Activated naive CD8-positive, alpha-beta T cell treated with anti-CD3 and anti-CD28 coated beads for 36 hours (primary cell): ENCODE measurements at places on chromosomes 3 and 15.

- no peak for DNase-seq
Measured at GRCh38 chr15:42071717-42072116, 22.6 kb downstream of the PLA2G4D start.

DNA sequence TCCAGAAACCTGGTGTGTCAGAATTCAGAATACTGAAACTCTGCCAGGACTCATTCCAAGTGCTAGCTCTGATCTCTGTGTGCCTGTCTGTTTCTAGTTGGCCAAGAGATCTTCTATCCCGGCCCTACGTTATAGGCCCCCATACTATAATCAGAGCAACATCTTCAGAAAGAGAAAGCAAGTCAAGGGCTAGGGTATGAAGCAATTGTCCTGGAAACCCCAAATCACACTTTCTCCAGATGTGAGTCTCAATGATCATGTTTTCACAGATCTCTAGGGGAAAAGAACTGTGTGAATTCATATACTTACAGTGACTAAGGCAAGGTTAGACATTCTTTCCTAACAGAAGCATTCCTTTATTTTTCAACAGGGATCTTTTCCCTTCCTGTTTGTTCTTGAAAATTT is 309.7 kb downstream of the SLC9A9 start:
- DNase-seq, result no peak

- no peak for DNase-seq
Measured at GRCh38 chr3:10305331-10305902, 12.7 kb upstream of the GHRL start.

GRCh38 chr15:62124176-62124972 is 40.7 kb downstream of the C2CD4B start:
- DNase-seq, result no peak

GRCh38 chr15:58666957-58667356 is 82.5 kb downstream of the ADAM10 start:
- no peak for DNase-seq

- DNase-seq, result no peak
Measured at GRCh38 chr3:150583028-150583427, 20.1 kb upstream of the SELENOT start.

GRCh38 chr15:36484038-36484778 is 95.2 kb upstream of the CDIN1 start:
- no peak for DNase-seq

- no peak for DNase-seq
Measured at GRCh38 chr3:108292905-108293328, 3.4 kb upstream of the HHLA2 start.

- DNase-seq, result no peak
Measured at GRCh38 chr3:34065901-34066300, 267.5 kb downstream of the PDCD6IP start.

GRCh38 chr3:177251755-177252154 is 54.5 kb upstream of the TBL1XR1 start:
- DNase-seq, result no peak

DNA sequence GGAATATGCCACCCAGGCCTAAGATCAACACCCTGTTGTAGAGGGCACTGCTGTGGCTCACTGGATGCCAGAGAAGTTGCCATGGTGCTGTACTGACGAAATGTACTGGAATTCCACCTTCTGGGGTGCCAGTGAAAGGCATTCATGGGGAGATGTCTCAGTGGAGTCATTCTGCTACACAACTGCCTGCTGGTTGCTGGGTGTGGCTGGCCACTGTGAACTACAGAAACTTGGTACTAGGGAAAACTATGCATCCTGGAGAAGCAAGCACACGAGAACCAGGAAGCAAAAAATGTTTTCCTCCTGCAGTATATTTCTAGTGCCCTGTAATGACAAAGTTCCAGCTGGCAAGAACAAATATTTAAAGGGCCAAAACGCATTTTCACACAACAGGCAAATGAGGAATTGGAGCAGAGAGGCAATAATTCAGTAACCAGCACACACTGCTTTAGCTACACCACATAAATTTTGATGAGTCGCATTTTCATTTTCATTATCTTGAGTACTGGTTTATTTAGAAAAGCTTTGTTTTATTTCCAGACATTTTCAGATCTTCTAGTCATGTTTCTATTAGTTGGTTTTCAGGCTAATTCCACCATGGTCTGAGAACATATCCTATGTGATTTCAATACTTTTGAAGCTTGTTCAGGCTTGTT is 18.3 kb upstream of the RFX7 start:
- DNase-seq, result no peak

GRCh38 chr15:81117581-81117980 is 16.5 kb upstream of the CFAP161 start:
- DNase-seq, result no peak

DNA sequence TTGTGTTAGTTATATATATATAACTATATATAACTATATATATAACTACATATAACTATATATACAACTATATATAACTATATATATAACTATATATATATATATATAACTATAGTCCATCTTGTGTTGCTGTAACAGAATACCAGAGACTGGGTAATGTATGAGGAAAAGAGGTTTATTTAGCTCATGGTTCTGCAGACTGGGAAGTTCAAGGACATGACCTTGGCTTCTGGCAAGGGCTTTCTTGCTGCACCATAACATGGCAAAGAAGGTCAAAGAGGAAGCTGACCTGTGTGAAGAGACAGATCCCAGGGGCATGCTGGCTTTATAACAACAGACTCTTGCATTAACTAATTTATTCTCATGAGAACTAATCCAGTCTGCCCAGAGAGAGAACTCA is 27.6 kb downstream of the KBTBD12 start:
- DNase-seq, result no peak

DNA sequence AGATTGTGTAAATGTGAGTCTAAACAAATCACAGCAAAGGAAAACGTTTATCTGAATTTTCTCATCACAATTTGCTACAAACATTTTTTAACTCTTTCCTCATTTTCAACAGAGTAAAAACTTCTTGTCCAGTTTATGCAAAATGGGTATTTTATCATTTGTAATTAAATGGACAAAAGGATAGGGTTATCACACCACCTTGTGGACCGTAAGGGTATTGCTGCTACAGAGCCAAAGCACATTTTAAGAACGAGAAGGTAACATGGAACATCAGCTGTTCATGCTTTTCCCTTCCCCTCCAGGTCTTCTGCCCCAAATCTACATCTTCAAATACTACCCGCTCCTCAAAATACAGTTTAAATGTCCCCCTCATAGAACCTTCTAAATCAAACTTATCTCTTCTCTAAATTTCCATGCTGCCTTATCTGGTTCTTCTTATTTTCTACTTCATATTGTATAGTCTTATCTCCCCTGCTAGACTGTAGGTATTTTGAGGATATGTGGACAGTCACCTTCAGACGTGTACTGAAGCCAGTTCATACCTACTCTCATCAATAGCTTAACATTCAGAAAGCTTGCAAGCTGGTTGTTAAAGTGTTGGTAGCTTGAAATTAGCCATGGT is 12.8 kb upstream of the SETMAR start:
- DNase-seq, result peak; percentile 11

DNA sequence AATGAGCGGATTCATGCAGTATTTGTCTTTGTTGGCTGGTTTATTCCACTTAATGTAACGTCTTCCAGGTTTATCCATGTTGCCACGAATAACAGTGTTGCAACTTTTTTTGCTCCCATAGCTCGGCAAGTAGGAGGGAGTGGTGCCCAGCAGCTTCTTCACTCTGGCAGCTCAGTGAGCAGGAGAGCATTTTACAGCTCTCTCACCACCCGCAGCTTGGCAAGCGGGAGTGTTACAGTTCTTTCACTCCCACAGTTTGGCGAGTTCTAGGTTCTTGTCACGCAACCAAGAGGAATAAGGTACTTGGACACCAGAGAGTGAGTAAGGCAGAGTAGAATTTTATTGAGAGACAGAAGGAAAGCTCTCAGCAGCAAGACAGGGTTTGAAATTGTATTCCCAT is 935.2 kb downstream of the TBL1XR1 start:
- DNase-seq, result no peak

DNA sequence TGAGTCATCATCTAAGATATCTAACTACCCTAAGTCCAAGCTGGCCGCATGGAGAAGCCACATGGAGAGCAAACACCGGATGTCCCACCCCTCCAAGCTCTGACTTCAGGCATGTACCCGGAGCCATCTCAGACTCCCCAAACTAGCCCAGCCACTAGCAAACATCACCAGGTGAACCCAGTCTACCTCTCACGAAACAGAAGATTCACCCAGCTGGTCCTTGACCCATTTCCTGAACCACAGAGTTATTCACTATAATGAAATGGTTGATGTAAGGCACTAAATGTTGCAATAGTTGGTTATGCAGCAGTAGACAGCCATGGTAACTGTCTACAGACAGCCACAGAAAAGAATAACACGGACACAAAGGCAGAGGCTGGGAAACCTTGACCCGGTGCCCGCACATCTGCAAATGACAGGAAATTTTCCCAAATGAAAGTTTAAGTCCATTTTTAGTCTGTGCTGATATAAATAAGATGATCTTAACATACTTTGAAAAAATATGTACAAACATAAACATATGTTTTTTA is 265.5 kb upstream of the ATP10A start:
- no peak for DNase-seq

DNA sequence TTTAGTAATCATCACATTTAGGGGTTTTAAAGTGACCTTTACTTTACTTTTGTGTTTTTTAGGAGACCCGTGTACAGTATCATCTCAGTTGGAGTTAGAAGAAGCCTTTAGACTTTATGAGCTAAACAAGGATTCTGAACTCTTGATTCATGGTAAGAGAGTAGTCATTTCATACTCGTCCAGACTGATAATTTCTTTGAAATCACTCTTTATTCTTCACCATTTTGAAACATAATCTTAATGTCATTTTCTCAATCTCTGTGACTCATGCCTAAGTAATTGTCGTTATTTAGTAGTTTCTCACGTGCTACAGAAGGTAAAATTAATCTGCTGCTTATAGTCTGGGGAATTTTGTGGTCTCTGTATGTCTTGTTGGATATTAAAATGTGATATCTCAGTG is 37.7 kb downstream of the PRKCI start:
- no peak for DNase-seq

GRCh38 chr3:72120806-72121778 is 336.1 kb upstream of the PROK2 start:
- DNase-seq, result no peak

- no peak for DNase-seq
Measured at GRCh38 chr3:14691239-14691638, 16.3 kb downstream of the C3orf20 start.

GRCh38 chr3:179513862-179514261 is 48.9 kb upstream of the ACTL6A start:
- no peak for DNase-seq

GRCh38 chr15:66765478-66766281 is 63.6 kb downstream of the SMAD6 start:
- no peak for DNase-seq

DNA sequence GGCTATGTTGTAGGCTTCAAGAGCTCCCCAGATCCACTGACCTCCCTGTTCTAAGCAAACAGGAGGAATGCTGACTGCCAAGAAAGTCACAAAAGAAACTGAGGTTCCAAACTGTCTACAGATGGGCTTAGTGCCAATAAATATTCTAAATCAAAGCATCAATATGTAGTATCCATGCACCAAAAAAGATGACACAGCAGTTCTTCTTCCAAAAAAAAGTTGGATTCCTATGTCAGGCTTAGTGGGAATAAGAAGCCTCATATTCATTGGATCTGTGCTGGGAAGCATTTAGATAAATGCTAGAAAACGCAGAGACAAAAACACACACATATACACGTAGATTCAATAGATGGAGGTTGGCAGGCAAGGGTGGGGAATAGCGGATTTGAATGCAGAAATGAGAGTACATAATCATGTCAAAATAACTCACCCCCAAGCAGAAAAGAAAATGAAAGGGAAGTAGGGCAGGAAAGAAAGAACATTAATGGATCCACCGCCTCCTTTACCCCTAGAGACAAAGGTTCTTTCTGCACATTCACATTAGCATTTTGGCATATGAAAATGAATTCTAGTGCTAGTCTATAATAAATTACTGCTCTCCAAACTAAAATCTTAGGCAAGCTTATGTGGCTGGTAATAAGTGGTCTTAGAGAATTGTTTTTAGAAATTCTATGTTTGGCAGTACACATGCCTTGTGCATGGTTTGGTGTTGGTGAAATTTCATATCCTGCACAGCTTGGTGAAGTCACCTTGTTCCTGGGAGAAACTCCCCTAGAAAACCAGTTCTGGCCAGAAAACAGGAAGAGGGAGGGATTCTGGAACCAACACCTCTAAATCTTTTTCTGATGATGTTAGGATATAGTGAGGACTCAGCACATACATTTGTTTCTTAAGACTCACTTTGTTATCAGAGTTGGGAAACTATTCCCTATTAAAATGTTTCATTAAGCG is 283.4 kb downstream of the LSAMP start:
- DNase-seq, result no peak

GRCh38 chr3:94272016-94272415 is 209.2 kb downstream of the NSUN3 start:
- no peak for DNase-seq

DNA sequence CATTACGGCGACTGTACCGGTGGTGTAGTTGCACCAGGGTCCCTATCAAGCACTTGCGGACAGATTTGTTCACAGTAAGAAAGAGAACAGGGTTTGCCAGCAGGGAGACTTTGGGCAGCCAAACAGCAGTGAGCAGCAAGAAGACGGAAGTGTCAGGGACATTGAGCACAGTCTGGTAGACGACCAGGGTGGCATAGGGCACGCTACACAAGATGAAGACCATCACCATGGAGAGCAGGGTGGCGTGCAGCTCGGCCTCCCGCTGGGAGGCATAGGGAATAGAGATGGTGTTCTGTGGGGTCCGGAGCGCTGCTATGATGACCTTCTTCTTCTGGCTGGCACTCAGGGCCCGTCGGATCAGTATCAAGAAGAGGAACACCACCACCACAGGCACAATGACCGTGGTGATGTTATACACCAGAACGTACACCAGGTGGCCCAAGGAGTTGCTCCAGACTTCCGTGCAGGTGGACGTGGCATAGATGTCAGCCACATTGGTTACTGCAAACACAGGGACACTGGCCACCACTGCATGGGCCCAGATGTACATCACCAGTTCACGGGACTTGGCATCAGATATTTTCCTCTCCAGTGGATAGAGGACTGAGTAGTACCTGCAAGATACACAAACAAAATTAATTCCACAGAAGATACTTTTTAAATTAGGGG is 19.1 kb upstream of the FSIP1 start:
- peak; percentile 9 for DNase-seq

DNA sequence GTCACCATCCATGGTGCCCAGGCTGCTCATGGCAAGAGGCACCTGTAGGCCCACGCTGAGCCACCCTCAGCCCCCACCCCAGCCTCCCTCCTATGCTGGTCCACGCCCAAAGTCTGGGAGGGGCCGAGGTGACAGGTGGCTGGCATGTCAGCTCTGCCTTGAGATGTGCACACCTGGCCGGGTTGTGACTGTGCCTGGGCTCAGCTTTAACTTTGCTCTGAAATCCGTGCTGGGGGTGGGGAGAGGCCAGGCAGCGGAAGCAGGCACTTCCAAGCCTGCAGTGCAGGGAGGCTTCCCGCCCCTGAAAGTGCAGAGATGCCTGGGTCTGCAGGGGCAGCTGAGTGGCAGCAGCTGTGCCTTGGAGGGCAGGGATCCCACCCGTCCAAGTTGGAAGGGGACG is 1124.8 kb downstream of the SI start:
- no peak for DNase-seq

- DNase-seq, result no peak
Measured at GRCh38 chr15:27831384-27832236, 267.5 kb downstream of the OCA2 start.

GRCh38 chr15:51793521-51794305 is 35.7 kb upstream of the TMOD3 start:
- no peak for DNase-seq
